ENCODE measurements at places on chromosomes 11 and 22.

DNA sequence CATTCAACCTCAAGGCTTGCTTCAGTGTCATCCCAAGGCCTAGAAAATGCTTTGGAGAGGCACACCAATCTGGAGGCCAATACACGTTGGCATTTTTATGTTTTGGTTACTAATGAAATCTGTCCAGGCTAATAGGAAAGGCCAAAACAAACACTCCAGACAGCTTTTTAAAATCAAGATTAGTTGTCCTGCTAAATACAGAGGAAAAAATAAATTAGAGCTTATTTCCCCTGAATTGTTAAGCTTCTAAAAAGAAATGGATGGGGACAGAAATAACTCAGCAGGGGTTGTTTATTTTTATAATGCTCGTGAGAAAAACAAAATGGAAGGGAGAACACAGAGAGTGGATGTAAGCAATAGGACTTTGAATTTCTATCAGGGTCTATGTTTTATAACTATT is 438.5 kb upstream of the LRRC4C start:
- DNase-seq, result no peak

DNA sequence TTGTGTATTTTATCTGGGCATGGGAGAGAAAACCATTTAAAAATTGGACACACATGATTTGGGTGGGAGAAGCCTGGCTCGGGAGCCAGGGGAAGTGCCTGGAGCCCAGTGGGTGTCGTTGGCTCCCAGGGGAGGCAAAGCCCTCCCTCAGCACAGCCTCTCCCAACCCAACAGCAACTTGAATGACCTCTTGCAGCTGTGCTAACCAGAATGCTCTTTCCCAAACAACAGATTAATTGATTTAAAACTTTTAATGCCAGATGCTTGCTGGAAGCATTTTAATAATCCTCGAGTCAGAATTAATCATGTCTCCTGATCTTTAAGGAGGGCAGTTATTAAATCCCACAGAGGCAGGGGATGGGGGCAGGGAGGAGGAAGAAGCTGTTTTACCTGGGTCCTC is 401.6 kb downstream of the BUD13 start:
- DNase-seq, result no peak

- DNase-seq, result no peak
These were observed 23.6 kb downstream of the SLC35F2 start for GRCh38 chr11:107834995-107835394.

DNA sequence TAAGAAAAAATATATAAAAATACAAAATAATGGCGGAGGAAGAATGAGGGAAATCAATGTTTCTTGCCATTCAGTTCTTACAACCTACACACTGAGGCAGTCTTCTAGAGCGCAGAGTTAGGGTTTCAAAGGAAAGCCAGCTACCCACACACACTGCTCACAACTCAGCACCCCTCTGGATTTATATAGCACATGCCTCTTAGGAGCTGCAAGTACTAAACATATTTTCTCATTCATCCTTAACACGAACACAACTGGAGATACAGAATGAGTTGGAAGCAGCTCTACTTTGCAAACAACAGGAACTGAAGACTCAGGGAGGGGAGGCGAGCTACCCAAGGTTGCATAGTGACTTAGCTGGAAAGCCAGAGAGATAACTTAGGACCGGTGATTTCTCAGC is 293.8 kb downstream of the CTTN start:
- DNase-seq, result no peak

DNA sequence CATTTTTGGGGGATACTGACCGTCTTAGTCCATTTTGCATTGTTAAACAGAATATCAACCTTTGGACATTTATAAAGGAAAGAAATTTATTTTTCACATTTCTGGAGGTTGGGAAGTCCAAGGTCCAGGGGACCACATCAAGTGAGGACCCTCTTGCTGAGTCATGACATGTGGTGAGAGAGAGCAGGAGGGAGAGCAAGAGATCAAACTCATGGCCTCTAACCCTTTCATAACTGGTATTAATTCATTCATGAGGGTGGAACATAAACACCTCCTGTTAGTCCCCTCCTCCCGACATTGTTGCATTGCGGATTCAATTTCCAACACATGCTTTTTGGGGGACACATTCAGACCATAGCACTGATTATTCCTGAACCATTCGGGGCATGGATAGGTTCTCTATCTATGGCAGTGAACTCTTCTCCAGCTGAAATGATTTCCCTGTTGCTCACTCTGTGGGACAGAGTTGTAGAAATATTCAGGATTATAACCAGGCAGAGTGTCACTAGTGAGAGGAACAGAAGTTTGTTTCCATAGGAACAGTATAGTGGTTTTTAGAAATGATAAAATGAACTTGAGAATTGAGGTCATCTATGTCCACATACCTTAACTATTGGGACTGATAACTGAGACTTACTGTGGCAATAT is 88.2 kb upstream of the OR9Q1 start:
- no peak for DNase-seq

- DNase-seq, result no peak
These were observed 2.2 kb downstream of the TNKS1BP1 start for GRCh38 chr11:57322256-57323166.

- DNase-seq, result no peak
These were observed 4.2 kb upstream of the MPEG1 start for GRCh38 chr11:59216641-59217564.

GRCh38 chr11:27287205-27287604 is 75.8 kb downstream of the CCDC34 start:
- DNase-seq, result no peak

- DNase-seq, result no peak
These were observed 293.2 kb downstream of the NELL1 start for GRCh38 chr11:20962581-20962980.

- DNase-seq, result no peak
These were observed 100.7 kb downstream of the MAML2 start for GRCh38 chr11:96242191-96242847.

DNA sequence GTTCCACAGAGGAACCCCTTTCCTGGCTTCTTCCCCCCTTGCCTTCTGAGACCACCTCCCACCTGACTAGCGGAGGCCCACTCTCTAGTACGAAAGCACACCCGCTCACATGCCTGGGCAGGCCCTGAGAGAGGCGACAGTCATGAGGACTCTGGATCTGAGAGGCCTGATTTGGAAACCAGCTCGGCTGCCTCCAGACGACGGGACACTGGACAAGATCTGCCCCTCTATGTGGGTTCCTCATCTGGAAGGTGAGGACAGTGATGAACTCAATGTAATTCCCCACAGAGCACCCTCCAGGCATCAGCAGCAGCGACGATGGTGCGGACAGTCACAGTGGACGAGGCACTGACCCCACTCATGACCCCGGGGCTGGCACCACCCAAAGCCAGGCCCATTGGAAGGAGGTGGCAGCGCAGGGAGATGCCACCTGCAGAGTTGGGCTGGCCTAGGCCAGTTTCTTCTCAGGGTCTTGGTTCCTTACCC is 7.5 kb downstream of the SULT4A1 start:
- no peak for DNase-seq

DNA sequence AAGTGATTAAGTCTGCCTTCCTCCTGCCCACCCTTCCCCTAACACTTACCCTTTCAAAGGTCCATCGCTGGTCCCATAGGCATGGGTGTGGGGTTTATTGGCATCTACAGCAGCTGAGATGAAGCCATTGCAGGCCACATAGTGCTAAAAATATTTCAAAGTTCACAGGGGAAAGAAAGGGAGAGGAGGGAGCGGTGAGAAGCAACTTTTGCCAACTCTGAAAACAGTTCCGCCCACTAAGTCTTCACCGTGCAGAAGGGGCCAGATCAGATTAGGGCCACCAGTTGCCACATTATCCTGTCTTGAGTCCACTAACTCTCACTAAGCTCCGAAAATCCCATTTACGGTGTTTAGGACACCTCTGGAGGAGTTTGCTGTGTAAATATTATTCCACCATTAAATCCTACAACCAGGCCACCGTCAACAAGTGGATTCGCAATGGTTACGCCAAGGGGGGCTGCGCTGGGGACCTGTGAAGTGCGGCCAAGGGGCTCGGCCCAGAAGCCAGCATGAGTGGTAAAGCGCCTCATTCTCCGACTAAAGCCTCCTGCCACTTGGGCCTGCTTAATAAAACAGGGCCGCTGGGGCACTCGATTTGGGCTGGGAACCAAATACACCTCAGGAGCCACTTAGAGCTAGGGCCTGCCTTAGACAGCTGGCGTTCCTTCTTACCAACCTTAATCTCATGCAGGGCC is 534.9 kb downstream of the MIAT start:
- DNase-seq, result no peak

DNA sequence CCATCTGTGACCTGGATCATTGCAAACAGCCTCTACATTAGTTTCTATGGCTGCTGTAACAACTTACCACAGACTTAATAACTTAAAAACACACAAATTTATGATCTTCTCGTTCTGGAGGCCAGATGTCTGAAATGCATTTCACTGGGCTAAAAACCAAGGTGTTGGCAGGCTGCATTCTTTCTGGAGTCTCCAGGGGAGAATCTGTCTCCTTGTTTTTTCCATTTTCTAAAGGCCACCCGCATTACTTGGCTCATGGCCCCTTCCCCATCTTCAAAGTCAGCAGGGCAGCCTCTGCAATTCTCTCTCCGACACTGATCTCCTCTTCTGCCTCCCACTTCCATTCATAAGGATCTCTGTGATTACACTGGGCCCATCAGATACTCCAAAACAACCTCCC is 11.6 kb downstream of the SCGB1A1 start:
- DNase-seq, result no peak

- no peak for DNase-seq
These were observed 222.2 kb downstream of the NAV2 start for GRCh38 chr11:19934828-19935259.

- no peak for DNase-seq
These were observed 725 bp downstream of the ARHGAP42 start for GRCh38 chr11:100687630-100688395.

- DNase-seq, result no peak
These were observed 75.9 kb downstream of the INSC start for GRCh38 chr11:15190611-15191010.

DNA sequence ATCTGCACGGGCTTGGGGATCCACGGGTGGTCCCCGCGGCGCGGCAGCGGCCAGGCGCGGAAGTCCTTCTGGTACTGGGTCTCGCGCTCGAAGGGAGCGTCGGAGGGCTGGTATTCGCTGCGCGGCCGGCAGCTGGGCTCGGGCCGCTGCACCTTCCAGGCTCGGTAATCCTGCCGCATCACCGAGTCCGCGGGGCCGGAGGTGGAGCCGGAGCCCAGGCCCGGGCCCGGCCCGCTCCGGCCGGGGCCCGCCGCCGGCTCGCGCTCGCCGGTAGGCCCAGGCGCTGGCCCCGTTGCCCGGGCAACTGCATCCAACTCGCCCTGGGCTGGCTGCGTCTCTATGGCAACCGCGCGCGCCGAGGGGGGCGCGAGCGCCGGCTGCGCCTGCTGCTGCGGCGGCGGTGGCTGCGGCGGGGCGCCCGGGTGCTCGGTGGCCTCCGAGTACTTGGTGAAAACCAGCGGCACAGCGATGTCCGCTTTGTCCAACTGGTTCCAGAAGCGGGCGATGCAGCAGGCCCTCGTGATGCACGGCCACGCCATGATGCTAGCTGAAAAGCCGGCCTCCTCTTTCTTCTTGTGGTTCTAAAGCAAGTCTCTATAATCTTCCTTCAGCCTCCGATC is 897 bp downstream of the MAP6 start:
- DNase-seq, result no peak

DNA sequence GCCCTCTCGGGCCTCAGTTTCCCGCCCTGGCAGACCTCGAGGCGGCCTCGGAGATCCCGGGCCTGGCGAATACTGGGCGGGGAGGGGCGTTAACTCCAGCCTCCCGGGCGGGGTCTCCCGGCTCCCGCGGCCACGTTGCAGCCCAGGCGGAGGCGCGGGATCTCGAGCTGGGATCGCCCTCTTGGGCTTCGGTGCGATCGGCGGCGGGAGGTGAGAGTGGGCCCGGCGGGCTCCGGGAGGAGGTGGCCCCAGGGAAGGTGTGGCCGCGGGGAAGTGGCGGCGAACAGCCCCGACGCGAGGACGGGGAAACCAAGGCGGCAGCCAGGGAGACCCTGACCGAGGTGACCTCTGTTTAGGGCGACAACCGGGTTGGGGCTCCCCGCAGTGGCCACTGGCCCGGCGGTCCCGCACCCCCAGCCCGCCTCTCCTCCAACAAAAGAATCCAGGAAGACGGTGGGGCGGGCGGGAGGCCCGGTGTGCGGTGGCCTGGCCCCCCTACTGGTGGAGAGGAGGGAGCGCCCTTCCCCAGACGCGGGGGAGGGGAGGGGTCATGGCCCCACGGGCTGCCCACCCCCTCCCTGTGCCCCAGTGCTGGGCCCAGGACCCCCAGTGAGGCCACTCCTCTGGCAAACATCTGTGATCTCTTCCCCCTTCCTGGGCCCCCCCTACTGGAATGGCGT is at the start of gene PHETA2:
PHETA2 (plus strand) TSS at position 117 of the 680 bp plus-strand sequence. CDS start 3,046 bp downstream, outside the sequence.
- DNase-seq, result no peak

- no peak for DNase-seq
These were observed 3.0 kb downstream of the BACE1 start for GRCh38 chr11:117313091-117313490.

DNA sequence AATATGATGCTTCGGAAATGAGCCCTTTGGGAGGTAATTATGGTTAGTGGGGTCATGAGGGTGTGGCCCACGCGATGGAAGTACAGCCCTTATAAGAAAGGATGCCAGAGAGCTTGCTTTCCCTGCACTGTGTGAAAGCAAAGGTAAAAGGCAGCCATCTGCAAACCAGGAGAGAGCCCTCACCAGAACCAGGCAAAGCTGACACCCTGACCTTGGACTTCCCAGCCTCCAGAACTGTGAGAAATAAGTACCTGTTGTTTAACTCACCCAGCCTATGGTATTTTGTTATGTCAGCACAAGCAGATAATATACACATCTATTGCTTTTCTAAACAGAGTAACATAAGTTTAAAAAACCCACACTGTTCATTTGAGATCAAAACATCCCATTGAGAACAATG is 50.7 kb downstream of the SYN3 start:
- no peak for DNase-seq

GRCh38 chr11:45885274-45885920 is at the start of gene MAPK8IP1:
TSS of gene MAPK8IP1 (plus strand) at chr11:45885651. CDS start at chr11:45885821, 170 bp downstream.
- DNase-seq, result no peak

- no peak for DNase-seq
These were observed 44.4 kb upstream of the GPR83 start for GRCh38 chr11:94445641-94446040.

GRCh38 chr11:103339485-103339857 is 230.2 kb downstream of the DYNC2H1 start:
- no peak for DNase-seq

DNA sequence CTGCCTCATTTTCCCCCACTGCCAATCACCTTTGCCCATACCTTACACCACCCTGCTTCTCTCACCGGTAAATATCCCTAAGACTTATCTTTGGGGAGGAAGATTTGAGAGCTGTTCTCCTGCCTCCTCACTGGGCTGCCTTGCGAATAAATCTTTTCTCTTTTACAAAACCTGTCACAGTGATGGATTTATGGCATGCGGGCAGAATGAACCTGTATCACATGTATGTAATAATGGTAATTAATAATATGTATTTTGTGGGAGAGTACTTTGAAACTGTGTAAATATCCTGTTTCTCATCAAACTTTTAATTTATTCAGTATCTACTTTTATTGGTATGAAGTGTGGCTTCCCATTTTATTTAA is 3.6 kb upstream of the USP18 start:
- DNase-seq, result no peak

- no peak for DNase-seq
These were observed 626 bp downstream of the DNAL4 start for GRCh38 chr22:38793317-38793716.

Data from stimulated activated CD4-positive, alpha-beta T cell treated with anti-CD3 and anti-CD28 coated beads, Interleukin-1b, Interleukin-23, amount 100 ng/mL, for 24 hours (primary cell).